Fibroblast of lung (primary cell): ENCODE measurements at places on chromosomes 12 and 14. TPM values are rescaled to one million over a fixed set of nuclear protein-coding genes. Genes with fewer than 3 reads are reported as not detected.
A peak's percentile ranks its signal among the peaks of the same experiment; 100 is the strongest.

DNA sequence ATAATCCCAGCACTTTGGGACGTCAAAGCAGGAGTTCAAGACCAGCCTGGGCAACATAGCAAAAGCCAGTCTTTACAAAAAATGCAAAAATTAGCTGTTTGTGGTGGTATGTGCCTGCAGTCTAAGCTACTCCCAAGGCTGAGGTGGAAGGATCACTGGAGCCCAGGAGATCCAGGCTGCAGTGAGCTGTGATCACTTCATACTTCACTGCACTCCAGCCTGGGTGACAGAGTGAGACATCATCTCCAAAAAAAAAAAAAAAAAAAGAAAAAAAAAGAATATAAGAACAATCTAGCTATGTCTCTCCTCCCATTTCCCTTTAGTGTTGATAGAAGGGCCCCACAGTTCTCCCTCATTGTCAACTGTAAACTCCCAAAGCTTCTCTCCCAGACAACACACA lies 3.5 kb upstream of the BCAT1 start:
- no peak overlapping the region for H3K27ac ChIP-seq
- H3K27me3 ChIP-seq: no peaks in the 10 kb centered on the region
- DNase-seq: no peak
- peaks cover 3% of the 10 kb centered on the region for H3K4me1 ChIP-seq
- H3K36me3 ChIP-seq: no peaks in the 10 kb centered on the region

DNA sequence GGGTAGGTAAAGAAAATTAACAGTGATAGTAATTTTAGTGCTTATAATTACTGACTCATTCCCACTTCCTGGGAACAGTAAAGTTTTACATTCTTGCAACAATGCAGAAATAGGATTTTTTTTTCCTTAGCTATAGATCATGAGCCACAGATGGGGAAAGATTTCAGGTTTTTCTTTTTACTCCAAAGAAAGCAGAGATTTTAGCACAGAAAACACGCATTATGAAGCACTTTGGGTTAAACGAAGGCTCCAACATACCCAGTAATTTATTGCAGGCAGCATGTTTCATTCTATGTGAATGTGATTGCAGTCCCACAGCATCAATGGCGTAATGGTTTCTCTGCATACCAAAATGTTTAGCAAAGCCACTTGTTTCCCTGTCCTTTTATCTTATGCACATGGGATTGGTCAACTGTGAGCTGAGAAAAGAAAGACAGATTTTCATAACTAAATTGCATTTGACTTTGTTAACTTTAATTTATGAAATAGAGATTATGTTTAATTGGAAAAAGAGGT lies 124.6 kb upstream of the E2F7 start:
- H3K4me3 ChIP-seq: no peak overlapping the region
- no peak overlapping the region for H3K27ac ChIP-seq
- peak; percentile 95 for DNase-seq
- H3K4me1 ChIP-seq: no peaks in the 10 kb centered on the region

GRCh38 chr14:81551471-81551870 lies 17.8 kb upstream of the SEL1L start:
- no peak overlapping the region for H3K4me3 ChIP-seq
- no peak for DNase-seq
- H3K27me3 ChIP-seq: no peaks in the 10 kb centered on the region
- H3K27ac ChIP-seq: no peak overlapping the region
- no peaks in the 10 kb centered on the region for H3K4me1 ChIP-seq

- H3K4me1 ChIP-seq: peaks cover 7% of the 10 kb centered on the region
- H3K4me3 ChIP-seq: no peak overlapping the region
- H3K27me3 ChIP-seq: no peaks in the 10 kb centered on the region
- no peak for DNase-seq
Observed at GRCh38 chr12:105936496-105936895, 202.3 kb downstream of the NUAK1 start.

GRCh38 chr12:132837693-132838409 lies 9.2 kb upstream of the GOLGA3 start:
- no peaks in the 10 kb centered on the region for H3K4me1 ChIP-seq
- H3K4me3 ChIP-seq: no peak overlapping the region
- no peaks in the 10 kb centered on the region for H3K27me3 ChIP-seq
- DNase-seq: peak; percentile 28
- peaks cover 25% of the 10 kb centered on the region for H3K36me3 ChIP-seq

GALNT8 gene
- under 0.01 TPM in 2 replicates for total RNA-seq

KLRD1 gene
- total RNA-seq: 0.17 and 0.26 TPM in 2 replicates

AQP2 gene
- total RNA-seq: not detected in 2 replicates

OR6C2 gene
- total RNA-seq: not detected in 2 replicates

KRT81 gene
- total RNA-seq: not detected in 2 replicates
